NCI-H1436 treated with DMSO at 0.1 percent for 48 hours (cell line): ENCODE measurements at places on chromosomes 12 and 14.

DNA sequence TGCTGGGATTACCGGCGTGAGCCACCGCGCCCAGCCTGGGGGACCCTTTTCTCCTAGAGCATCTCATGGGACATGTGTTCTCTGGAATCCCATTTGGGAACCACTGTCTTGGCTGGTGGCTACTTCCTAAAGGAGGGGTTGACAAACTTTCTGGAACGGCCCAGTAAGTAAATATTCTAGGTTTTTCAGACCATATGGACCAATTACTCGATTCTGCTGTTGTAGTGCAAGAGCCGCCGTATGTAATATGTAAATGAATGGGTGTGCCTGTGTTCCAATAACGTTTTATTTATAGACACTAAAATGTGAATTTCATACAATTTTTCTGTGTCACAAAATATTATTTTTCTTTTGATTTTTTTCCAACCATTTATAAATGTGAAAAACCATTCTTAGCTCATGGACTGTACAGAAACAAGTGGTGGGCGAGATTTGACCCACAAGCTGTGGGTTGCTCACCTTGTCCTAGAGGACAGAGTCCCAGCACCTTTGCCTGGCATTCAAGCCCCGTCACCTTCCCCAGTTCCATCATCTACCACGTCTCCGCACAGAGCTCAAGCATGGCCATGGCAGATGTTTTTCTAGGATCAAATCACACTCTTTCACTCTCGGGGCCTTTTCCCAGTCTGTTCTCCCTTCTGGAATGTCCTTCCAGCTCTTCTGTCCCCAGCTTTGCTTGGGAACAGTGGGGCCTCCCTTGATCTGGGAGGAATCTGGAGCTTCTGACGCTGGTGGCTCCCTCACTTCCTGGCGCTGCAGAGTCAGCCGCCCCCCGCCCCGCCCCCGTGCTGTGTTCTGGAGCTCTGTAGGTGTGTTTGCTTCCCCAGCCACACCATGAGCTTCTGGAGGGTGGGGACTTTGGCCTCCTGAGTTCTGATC lies 17.9 kb upstream of the RCOR1 start:
- DNase-seq, result no peak

GRCh38 chr12:104521731-104522130 lies 65.0 kb downstream of the CHST11 start:
- DNase-seq, result no peak

DNA sequence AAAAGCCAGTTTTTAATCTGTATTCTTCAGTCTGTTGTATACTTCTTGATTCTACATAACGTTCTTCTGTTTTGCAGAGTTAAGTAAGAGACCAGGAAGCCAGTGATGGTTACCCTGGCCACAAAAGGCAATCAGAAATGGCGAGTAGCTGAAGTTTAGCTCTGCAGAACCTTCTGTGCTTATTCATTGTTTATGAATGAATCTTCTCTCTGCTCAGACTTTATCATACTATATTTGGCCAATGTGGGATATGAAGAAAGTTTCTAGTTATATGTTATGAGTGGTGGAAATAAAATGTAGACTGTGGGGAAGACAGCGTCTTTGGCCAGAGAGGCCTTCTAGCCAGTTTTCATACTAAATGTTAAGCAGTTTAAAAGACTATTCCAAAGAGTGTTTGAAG lies 249.9 kb upstream of the RGS6 start:
- no peak for DNase-seq

DNA sequence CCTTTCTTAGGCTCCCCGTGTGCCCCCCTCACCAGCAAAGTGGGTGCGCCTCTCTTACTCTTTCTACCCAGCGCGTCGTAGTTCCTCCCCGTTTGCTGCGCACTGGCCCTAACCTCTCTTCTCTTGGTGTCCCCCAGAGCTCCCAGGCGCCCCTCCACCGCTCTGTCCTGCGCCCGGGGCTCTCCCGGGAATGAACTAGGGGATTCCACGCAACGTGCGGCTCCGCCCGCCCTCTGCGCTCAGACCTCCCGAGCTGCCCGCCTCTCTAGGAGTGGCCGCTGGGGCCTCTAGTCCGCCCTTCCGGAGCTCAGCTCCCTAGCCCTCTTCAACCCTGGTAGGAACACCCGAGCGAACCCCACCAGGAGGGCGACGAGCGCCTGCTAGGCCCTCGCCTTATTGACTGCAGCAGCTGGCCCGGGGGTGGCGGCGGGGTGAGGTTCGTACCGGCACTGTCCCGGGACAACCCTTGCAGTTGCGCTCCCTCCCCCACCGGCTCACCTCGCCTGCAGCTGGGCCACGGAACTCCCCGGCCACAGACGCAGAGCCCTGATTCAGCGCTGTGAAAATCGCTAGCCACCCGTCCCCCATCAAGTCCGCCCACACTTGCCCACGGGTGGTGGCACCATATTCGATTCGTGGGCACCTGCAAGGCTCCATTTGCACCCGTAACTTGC lies 1.3 kb downstream of the TMEM233 start:
- no peak for DNase-seq

- no peak for DNase-seq
Measured at GRCh38 chr14:24888532-24888931, 161.4 kb downstream of the STXBP6 start.

DNA sequence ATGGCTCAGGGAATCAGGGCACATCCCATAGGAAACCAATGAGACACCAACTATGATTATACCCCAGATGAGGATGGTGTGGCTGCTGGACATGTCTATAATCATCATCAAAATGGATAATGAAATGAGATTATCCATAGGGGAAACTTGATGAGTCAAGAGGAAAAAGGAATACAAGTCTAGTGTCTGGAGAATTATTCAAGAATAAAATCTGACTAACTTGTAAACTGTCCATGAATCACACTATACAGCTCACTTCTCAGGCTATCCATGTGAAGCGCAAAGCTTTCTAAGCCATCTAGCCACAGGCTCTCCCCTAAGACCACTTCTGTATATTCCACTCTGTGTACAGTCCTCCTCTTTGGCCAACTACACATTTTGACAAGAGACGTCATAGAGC lies 52.5 kb downstream of the DUSP16 start:
- no peak for DNase-seq

DNA sequence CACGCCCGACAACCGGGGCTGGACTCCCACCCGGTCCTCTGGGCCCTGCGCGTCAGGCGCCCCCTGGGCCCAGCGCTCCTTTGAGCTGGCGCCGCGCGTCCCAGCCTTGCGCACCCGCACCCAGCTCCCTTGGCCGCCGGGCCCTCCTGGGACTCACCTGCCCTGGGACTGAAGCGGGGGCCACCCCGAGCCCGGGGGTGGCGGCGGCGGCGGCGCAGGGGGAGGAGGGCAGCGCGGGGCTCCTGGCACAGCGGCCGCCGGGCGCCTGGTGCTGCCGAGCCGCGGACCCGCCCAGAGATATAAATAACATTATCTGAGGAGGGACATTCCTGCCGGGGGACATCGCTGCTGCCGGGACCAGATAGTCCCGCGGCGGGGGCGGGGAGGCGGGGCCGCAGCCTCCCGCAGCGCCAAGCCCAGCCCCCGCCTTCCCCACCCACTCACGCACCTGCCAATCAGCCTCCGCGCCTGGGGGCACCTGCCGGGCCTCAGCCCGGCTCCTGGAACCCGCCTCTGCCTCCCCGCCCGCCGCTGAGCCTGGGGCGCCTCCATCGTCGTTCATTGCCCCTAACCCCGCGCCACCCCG lies at the start of gene SPTB:
TSS of gene SPTB (minus strand) at position 273 of the 586 bp plus-strand sequence. CDS start 56,813 bp downstream, outside the sequence.
- no peak for DNase-seq

GRCh38 chr12:120142231-120142877 lies 25.8 kb upstream of the RAB35 start:
- DNase-seq, result no peak

GRCh38 chr14:24137529-24138395 lies 1.8 kb downstream of the PSME1 start:
- no peak for DNase-seq

DNA sequence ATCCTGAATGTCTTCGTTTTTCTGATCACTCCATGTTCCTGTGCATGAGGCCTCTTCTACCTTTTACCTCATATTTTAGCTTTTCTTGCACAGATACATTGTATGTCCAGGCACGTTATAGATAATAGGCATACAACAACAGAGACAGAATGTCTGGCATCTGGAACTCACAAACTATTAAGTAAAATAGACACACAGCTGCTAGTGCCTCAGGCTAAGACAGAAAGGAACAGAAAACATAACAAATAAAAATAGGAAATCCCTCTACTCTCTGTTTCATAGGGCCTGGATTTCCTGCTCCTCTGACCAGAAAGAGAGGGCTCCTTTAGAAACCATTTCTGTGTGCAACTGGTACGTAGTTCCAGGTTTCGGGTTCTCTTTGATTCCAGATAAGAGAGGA lies 48.6 kb downstream of the ATXN7L3B start:
- no peak for DNase-seq

DNA sequence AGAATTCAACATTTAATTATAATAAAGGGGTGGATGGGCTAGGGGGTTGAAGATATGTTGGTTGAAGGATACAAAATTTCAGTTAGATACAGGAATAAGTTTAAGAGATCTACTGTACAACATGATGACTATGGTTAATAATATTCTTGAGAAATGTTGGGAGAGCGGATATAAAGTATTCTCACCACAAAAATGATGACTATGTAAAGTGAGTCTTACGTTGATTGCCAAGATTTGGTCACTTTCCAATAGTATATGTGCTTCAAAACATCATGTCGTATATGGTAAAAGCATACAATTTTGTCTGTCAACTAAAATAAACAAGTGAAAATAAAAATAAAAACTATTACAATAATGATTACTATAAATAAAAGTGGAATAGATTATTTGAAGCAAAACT lies 802.0 kb downstream of the C12orf50 start:
- DNase-seq, result no peak

DNA sequence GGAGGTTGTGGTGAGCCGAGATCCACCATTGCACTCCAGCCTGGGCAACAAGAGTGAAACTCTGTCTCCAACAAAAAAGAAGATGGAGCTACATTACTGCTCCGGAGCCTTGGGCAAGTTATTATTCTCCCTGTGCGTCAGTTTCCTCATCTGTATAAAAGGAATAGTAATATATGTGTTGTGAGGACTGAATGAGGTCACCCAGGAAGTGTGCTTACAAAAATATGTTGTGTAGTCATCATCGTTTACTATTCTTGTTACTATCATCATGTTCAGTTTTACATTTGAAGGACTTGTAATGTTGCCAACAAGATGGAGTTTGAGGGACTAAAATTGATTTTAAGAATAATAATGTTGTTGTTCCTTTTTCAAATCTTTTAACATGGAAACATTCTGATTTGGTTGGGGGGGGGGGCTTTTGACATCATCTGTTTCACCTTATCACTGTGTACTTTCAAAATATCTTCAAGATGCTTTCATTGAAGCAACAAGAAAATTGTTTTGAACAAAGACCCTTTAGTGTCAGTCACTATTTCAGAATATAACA lies 156.8 kb downstream of the PDE3A start:
- DNase-seq, result no peak

- no peak for DNase-seq
Measured at GRCh38 chr12:2618291-2618995, 176.3 kb upstream of the FKBP4 start.

DNA sequence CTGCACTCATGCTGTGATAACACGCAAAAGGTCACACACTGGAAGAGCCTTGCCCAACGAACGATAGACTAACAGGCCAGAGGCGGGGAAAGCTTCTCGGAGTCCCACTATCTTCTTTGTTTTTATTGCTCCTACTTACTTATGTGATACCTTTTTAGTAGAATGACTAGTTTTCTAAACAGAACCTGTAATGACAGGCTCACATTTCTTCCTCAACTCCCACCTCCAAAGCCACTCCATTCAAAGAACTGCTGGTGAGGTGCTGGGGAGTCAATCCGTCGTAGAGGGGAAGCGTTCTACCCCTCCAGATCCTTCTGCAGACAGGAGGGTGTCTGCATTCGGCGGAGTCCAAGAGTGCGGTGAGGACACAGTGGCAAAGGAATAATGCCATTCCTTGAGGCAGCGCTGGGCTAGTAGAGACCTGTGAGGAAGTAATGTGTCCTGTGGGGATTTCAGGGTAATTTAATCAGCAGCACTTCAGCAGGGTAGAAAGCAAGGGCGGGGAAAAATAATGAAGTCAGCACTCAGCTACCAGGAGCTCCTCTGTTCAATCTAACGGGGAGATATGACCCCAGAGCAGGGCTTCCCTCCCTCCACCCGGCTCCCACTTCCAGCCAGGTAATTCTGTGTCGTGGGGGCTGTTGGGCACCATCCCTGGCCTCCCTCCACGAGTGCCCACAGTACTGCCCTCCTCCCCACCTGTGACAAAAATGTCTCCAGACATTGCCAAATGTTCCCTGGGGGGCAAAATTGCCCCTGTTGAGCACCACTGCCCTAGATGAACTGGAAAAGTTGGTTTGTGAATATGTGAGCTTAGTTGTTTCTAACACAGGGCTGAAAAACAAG lies 25.2 kb downstream of the SPRING1 start:
- peak; percentile 54 for DNase-seq

- no peak for DNase-seq
Measured at GRCh38 chr14:95227279-95227860, 70.0 kb upstream of the DICER1 start.

- DNase-seq, result no peak
Measured at GRCh38 chr12:49808686-49809380, 19.4 kb downstream of the NCKAP5L start.
